ENCODE measurements at places on chromosomes 3 and 15.
A peak's percentile ranks its signal among the peaks of the same experiment; 100 is the strongest.

- DNase-seq, result no peak
Observed at GRCh38 chr3:39127269-39127907, 19.9 kb downstream of the TTC21A start.

GRCh38 chr3:66889750-66890494, 108.2 kb upstream of the KBTBD8 start:
- no peak for DNase-seq

DNA sequence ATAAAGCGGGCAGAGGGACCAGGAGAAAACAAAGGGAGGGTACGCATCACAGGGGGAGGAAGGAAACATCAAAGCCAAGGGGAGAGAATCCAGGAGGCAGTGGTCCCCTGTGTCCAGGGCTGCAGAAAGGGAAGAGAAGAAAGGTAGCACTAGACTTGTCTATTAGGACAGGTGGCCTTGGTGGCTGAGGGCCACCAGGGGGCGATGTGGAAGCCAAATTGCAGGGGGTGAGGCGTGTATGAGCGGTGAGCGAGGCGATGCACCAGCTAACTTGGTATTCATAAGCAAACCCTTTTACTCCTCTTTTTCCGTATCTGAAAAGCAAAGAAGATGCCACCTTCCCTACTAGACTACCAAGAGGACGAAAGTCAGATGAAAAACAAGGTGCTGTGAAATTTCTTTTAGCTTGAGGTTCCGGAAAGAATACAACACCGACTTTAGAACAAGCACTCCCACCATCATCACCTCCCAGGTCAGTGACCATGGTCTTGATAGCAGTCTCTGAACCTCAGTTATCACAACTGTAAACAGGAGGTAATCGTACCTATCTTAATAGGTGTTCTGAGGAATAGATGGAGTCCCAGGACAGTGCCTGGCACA, 654.4 kb upstream of the ADAMTS9 start:
- DNase-seq, result peak; percentile 41

GRCh38 chr15:41465822-41466421, 27.8 kb upstream of the ITPKA start:
- DNase-seq, result peak; percentile 51

GRCh38 chr15:67068710-67069400, 3.5 kb downstream of the SMAD3 start:
- no peak for DNase-seq

GRCh38 chr3:150627557-150627956, 24.4 kb downstream of the SELENOT start:
- DNase-seq, result no peak

GRCh38 chr15:36432161-36432560, 147.3 kb upstream of the CDIN1 start:
- DNase-seq, result no peak

DNA sequence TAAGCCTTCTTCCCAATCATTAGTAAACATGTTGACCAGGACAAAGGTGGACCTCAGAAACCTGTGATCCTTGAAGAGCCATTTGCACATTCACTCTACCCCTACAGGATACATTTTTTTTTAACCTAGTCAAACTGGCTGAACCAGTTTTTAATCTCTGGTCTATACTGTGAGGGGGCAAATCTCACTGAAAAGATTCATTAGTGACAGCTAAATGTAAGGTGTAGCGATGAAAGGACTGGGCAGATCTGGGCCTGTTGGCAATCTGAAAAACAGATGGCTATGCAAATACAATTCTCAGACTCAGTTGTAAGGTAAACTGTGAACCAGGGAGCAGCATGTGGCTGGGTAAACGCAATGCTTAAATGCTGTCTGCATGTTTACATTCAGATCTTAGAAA, 75.6 kb upstream of the SNTN start:
- no peak for DNase-seq

DNA sequence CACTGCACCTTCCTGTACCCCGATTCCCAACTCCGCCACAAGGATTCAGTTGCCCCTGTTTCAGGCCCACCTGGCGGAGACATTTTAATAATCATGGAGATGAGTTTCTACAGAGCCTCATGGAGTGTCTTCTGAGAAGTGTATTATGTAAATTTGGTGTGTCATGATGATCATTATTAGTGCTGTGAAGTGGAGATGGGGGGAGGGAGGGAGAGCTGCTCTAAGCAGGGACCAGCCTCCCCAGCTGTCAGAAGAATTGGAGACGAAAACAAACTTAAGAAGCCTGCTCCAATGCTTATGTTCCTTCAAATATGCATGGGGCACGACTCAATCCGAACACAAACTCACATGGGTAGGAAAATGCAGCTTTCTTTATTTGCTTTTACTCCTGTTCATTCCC, 127.8 kb downstream of the EPHB1 start:
- no peak for DNase-seq

DNA sequence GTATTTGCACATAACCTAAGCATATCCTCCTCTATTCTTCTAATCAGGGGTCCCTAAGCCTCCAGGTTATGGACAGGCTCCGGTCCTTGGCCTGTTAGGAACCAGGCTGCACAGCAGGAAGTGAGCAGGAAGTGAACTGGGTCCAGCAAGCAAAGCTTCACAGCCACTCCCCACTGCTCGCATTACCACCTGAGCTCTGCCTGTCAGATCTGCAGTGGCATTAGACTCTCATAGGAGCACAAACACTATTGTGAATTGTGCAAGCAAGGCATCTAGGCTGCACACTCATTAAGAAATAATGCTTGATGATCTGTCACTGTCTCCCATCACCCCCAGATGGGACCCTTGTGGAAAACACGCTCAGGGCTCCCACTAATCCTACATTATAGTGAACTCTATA, 9.8 kb downstream of the MSL2 start:
- no peak for DNase-seq

GRCh38 chr3:109984976-109985375, 647.6 kb upstream of the DPPA4 start:
- DNase-seq, result no peak

GRCh38 chr3:153623834-153624233, 461.8 kb downstream of the RAP2B start:
- no peak for DNase-seq

DNA sequence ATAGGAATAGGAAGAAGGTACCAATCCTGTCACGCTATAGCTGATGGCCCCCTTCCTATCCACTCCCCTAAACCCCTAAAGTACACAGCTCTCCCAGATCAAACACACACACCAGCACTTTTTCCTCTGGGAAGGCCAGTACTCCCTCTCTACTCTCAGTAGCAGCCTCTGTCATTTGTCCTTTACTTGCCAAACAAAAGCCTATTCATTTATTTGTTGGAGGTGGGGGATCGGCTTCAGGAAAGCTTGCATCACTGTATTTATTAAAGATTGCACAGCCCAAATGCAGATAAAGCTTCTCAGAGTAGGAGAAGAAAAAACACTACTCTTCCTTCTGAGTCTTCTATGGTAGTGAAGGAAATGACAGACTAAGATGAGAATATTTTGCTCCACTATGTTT, 429.7 kb upstream of the RASGRP1 start:
- DNase-seq, result no peak

DNA sequence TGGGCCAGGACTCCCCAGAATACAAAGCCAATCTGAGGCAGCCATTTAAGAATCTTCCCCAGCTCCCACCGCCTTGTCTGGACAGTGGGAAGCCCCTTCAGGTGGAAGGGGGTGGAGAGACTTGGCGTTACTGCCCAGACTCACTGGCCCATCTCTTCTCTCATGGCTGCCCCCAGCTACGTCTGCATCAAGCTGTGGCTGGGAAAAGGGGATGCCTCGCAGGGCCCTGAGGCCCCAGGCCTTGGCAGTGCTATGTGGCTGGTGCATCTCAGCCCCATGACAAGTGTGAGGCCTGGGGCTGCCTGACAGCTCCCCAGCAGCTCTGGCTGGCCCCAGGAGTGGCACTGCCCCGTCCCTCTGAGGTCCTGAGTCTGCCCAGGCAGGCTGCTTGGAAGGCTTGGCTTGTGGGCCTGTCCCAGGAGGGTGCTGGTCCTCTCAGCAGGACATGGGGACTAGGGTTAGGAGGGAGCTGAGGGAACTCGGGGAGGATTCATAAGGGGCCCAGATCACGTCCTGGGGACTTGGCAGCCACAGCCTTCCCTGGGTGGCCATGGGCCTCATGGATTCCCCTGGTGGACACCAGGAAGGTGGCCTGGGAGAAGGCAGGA, 20.2 kb upstream of the SLC41A3 start:
- no peak for DNase-seq

DNA sequence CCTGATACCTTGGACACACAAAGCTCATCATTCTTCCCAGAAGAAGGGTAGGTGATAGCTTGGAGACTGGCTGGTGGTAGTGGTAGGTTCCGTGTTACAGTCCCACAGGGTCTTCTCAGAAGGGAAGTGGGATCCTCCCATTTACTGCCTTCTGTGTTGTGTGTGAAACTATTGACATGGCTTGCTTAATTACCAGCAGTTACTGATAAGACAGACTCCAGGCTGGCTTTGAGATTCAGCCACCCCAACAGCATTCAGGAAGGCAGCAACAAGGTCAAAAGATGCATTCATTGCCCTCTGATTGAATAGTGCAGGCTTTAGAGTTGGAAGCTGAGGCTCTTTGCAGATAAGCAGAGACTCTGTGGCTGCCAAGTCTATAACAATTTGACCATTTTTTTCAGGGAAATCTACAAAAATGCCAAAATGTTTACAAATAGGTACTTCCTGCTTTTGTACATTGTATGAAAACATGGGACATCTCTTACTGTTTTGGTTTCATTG, 7.7 kb downstream of the ARNT2 start:
- no peak for DNase-seq

DNA sequence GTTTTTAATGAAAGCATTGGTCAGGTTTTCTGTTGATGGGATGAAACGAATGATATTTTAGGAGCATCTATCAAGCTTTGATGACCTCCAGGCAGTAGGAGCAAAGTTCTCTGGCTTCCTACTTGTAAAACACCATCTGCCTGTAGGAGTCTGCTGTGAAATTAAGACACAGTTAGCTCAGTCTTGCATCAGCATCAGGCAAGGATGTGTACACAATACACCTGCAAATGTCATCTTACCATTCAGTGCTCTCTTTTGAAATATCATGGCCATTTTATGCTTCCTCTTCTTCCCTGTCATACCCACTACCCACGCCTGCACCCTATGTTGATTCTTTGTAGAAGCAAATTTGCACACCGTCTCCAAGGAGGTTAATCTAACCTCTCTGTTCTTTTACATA, 38.2 kb downstream of the B3GALNT1 start:
- DNase-seq, result peak; percentile 12

DNA sequence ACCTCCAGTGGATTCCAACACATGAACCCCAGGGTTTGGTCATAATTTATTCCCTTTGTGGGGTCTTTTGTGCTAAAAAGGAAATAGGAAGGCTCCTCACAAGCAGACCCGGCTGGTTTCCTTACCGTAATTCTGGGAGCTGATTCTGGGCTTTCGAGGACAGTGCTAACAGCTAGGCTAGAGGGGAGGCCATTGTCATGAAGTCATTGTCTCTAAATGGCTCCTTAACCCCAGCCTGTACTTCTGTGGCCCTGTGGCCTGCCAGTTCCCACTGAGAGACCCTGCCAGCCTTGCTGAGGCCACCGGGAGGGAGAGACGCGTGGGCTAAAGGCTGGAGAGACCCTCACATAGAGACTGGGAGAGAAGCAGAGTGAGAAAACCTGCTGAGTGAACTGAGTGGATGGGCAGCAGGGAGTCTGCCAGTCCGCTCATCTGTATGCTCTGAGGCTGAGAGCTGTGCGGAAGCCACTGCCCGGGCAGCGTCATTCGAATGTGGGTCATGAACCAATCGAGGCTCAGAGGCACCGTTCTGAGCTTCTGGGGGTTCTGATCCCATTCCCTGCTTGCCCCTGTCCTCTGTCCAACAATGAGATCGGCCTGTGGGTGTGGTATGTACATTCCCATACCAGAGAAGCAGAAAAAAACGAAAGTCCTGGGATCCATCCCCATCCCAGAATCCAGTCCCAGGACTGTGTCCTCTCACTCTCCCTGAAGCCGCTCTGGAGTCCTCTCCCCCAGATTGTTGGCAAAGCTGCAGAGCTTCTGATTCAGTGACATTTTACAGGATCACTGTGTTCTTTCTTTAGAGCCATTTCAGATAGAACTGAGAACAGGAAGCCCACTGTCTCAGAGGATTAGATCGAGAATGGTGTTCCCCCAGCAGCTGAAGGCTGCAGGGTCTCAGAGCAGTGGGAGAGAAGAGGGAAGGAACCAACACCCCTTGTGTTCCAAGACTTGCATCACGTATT, 21.3 kb upstream of the DGKG start:
- no peak for DNase-seq

DNA sequence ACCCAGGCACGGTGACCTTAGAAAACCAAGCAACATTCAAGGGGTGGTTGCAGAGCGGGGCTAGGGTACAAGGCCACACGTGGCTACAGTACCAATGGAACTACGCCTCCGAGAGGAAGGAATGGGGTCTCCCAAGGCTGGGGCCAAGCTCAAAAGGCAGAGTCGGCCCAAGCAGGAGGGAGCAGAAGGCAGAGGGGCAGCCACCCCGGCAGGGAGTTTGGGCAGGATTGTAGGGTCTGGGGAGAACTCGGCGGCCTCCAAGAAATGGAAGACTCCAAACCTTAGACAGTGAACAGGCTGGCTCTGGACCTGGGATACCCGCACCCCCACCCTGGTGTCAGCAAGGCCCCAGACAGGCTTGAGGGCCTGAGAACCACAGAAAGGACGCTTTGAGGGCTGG, 28.7 kb downstream of the ATRIP start:
- no peak for DNase-seq

DNA sequence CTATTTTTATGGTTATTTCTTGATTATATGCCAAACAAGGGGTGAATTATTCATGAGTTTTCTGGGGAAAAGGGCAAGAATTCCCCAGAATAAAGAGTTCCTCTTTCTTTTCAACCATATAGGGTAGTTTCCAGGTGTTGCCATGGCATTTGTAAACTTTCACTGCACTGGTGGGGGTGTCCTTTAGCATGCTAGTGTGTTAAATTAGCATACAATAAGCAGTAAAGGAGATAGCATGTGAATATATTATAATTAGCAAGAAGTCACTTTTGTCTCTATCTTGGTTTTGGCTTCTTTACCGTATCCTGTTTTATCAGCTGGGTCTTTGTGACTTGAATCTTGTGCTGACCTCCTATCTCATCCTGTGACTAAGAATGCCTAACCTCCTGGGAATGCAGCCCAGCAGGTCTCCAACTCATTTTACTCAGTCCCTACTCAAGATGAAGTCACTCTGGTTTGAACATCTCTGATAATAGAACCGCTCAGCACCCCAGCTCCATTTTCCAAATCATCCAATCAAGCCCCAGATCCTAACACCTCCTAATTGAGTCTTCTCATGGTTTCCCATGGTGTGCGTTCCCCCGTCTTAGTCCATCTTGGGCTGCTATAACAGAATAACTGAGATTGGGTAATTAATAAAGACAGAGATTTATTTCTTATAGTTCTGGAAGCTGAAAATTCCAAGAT, 3.4 kb upstream of the SELENOT start:
- peak; percentile 67 for DNase-seq

- DNase-seq, result no peak
Observed at GRCh38 chr3:45145681-45146614, at the start of gene CDCP1. Gene CDCP1, minus strand, starts transcription at chr3:45146378. Its CDS starts 91 bp downstream, at chr3:45146287.

DNA sequence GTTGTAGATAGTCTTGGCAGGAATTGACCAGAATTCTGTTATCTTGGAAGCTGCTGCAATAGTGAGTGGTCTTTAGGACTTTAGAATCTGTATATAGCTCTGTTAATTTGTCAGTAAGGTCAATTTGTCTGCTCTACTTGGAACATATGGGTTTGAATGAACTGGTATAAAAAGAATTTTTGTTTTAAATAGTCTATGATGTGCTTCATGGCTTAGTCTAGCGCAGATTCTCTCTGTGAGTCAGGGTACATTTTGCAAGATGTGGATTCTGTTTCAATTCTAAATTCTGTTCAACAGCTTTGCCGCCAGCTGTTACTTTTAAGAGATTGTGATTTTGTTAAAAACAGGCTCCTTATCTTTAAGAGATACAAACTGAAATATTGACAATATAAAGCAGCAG, 135.9 kb upstream of the AGBL1 start:
- DNase-seq, result no peak
